ENCODE measurements at places on chromosomes 12 and 14.
A peak's percentile ranks its signal among the peaks of the same experiment; 100 is the strongest.

GRCh38 chr12:80794551-80794950, 77.8 kb downstream of the MYF5 start:
- DNase-seq: no peak

DNA sequence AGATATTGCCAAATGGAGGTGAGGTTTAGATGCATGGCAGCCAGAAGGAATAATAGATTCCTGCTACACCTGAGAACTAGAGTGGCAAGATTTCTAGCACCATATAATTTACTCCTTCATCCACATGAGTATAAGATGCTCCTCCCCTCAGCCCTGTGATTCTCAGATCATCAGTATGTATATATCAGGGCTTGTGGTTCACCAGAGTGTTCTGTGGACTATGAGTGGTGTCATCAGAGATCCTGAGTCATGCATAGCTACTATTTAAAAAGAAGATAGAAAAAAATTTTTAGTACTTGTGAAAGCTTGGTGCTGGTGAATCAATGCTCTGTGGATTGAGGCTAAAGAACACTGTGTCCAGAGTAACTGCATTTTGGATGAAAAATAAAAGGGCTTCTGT, 285.9 kb downstream of the BMP4 start:
- DNase-seq: no peak

GRCh38 chr14:73888460-73888725, 1.7 kb downstream of the ZNF410 start:
- no peak for DNase-seq

- DNase-seq: no peak
Measured at GRCh38 chr14:24846261-24846660, 203.7 kb downstream of the STXBP6 start.

- no peak for DNase-seq
Measured at GRCh38 chr12:69513297-69513696, 43.1 kb downstream of the FRS2 start.

GRCh38 chr14:78725086-78725485, 554.9 kb downstream of the NRXN3 start:
- no peak for DNase-seq

GRCh38 chr12:113261847-113262470, 40.7 kb downstream of the TPCN1 start:
- peak; percentile 46 for DNase-seq

DNA sequence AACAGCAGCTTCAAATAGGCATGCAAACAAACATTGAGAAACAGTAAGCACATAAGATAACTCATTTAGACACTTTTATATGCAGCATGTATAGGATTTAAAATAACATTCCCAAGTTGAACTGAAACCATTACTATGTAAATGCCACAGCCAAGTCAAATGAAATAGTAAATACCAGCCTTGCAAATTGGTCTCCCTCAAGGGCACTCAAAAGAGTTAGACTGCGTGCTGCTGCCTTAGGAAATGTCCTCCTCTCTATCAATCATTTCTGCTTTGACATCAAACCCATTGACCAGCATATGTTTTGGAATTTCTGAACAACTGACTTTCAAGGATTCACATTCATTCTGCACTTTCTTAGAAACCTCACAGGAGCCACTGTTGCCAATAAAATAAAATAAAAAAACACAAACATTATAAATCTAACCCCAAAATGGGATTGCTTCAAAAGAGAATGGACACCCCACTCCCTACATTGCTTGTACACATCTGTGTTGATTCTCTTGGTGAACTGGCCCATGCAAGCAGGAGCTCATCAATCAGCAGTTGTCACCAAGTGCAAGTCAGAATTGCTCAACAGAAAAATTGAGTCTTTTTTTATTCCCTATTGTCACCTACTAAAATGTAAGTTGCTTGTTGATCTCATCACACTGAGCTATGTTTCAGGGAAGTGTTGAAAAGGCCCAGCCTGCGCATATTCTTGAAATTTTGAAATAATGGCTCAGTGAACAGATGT, 256.2 kb downstream of the DAD1 start:
- DNase-seq: no peak

DNA sequence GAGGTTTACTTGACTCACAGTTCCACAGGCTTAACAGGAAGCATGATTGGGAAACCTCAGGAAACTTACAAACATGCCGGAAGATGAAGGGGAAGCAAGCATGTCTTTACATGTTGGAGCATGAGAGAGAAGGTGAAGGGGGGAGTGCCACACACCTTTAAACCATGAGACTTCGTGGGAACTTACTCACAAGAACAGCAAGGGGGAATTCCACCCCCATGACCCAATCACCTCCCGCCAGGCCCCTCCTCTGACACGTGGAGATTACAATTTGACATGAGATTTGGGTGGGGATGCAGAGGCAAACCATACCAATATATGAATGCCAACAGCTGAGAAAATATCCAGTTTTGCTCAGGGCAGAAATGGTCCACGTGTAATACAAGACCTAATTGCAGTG, 518.6 kb downstream of the VRK1 start:
- DNase-seq: no peak

- DNase-seq: no peak
Measured at GRCh38 chr14:33567023-33567728, 383.7 kb downstream of the EGLN3 start.

DNA sequence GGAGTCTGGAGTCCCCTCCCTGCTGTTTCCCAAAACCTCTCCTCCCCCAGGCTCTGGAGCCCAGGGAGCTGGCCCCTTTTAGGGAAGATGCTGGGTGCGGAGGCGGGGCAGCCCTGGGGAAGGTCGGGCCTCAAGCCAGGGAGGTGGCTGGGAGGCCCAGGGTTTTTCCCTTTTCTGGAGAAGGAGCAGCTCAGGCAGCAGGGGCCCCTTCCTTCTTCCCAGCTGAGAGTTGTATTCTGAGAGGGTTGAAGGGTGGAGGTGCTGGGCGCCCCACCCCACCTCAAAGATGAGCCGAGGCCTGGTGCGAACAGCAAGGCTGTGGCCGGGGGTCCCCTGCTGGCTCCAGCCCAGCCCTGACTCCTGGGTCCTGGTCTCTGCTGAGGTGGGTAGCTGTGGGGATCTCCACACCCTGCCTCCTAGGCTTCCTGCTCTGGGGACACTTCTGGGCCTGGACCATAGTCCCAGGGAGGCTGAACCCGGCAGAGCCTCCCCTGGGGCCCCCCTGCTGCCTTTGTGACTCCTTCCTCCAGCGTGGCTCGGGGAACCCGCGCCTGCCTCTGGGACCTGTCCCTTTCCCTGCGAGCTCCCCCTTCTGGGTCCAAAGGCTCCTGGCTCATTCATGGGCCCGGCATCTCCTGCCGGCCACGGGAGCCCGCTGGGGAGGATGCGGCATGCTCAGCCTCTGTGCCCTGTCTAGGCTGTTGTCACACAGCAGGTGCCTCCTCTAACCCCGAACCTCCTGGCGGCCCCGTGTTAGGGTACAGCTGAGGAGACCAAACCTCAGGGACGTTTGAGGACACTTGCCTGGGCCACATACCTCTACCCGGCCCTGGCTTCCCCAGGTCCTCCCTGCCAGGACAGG, 4.4 kb downstream of the TRMT61A start:
- DNase-seq: peak; percentile 5

DNA sequence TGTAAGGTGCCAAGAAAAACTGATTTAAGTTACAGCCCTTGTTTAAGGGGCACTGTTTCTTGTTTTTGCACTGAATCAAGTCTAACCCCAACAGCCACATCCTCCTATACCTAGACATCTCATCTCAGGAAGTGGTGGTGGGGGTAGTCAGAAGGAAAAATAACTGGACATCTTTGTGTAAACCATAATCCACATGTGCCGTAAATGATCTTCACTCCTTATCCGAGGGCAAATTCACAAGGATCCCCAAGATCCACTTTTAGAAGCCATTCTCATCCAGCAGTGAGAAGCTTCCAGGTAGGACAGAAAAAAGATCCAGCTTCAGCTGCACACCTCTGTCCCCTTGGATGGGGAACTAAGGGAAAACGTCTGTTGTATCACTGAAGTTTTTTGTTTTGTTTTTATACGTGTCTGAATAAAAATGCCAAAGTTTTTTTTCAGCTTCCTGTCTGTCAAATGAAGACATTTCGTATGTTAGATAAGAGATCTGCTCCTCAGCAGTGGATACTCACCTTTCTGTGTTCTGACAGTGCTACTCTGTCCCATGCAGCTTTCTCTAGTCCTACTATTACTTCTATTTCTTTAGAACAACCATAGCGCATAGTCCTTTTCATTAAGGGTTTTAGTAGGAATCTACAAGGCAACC, 1.2 kb upstream of the PA2G4 start:
- no peak for DNase-seq

DNA sequence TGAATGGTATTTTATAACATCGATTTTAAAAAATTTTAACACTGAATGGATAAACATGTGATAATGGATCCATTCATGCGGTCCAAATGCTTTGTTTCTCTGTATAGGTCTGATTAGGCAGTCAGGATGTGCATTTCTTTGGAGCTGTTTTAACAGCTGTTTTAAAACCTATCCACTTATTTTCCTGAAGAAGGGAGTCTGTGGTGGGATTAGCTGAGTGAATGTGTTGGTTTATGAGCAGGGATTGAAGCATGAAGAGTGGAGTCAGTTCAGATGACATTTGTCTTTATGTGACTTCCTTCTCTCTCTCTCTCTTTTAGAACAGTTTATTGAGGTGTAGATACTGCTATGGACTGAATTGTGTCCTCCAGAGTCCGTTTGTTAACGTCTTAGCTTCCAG, 37.7 kb downstream of the GLT8D2 start:
- no peak for DNase-seq

GRCh38 chr12:44384136-44384535, 492.0 kb downstream of the NELL2 start:
- no peak for DNase-seq

- no peak for DNase-seq
Measured at GRCh38 chr12:113659416-113659815, 187.7 kb upstream of the LHX5 start.

GRCh38 chr12:1906579-1906978, 11.9 kb downstream of the CACNA2D4 start:
- no peak for DNase-seq

- no peak for DNase-seq
Measured at GRCh38 chr12:115936997-115937916, 340.2 kb downstream of the MED13L start.

DNA sequence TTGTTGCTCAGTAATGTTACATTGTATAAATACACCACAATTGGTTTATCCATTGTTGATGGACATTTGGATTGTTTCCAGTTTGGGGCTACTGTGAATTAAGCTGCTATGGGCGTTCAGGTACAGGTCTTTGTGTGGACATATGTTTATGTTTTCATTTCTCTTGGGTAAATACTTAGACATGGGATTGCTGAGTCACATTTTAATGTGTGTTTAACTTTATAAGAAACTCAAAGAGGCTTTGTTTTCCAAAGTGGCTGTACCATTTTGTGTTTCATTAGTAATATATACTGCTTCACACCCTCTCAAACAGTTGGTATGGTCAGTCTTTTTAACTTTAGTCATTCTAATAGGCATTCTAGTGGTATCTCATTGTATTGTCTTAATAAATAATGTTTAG, 225.0 kb downstream of the SPTSSA start:
- no peak for DNase-seq

GRCh38 chr14:56154321-56154720, 36.1 kb downstream of the PELI2 start:
- DNase-seq: no peak

GRCh38 chr12:104219908-104220404, 4.4 kb downstream of the TXNRD1 start:
- DNase-seq: peak; percentile 39

Data from Kasumi-1 (cell line).